ENCODE measurements at places on chromosomes 12 and 14.

DNA sequence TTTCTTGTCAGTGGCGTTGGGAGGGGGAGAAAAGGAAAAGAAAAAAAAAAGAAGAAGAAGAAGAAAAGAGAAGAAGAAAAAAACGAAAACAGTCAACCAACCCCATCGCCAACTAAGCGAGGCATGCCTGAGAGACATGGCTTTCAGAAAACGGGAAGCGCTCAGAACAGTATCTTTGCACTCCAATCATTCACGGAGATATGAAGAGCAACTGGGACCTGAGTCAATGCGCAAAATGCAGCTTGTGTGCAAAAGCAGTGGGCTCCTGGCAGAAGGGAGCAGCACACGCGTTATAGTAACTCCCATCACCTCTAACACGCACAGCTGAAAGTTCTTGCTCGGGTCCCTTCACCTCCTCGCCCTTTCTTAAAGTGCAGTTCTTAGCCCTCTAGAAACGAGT is 1.9 kb downstream of the ASCL1 start:
- no peak for DNase-seq

GRCh38 chr14:91317381-91318308 is 73.1 kb upstream of the GPR68 start:
- DNase-seq = no peak

DNA sequence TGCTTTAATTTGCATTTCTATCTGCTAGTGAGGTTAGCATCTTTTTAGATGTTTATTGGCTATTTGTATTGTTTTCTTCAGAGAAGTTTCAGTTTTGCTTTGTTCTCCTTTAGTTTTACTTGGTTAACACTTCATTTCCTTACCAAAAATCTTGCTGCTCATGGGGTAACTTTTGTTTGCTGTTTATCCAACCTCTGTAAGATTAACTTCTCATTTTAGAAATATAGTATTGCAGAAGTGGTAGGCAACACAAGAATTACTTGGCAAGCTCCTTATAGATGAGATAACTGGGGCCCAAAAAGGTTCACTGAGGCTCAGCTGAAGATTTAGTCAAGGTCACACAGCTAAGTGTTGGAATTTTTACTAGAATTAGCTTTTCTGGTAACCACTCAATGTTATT is 40.5 kb downstream of the ALKBH1 start:
- DNase-seq = no peak

DNA sequence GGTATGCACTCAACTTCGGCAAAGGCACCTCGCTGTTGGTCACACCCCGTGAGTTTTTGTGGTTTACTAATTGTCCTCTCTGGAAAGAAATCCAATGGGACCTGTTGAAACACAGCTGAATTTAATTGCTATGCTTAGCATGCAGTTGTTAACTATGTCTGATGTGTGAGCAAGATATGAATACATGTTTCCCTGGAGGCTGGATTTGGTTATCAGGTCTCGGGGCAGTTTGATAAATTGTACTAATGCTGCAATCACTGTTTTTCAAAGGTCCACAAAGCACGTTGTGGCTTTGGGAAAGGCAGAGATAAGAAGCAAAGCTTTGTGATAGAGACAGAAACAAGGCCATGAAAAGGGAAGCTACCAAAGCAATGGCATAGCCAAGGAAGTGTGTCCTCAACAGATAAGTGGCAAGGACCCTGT is 91.3 kb downstream of the DAD1 start:
- DNase-seq = no peak

GRCh38 chr12:61993734-61994345 is 266.4 kb upstream of the USP15 start:
- no peak for DNase-seq

All from cortex of kidney (tissue), 1 donor.